ENCODE measurements at places on chromosomes 7 and 10.

GRCh38 chr7:5629941-5630340 lies 151.5 kb downstream of the RNF216 start:
- peak; percentile 52 for DNase-seq

DNA sequence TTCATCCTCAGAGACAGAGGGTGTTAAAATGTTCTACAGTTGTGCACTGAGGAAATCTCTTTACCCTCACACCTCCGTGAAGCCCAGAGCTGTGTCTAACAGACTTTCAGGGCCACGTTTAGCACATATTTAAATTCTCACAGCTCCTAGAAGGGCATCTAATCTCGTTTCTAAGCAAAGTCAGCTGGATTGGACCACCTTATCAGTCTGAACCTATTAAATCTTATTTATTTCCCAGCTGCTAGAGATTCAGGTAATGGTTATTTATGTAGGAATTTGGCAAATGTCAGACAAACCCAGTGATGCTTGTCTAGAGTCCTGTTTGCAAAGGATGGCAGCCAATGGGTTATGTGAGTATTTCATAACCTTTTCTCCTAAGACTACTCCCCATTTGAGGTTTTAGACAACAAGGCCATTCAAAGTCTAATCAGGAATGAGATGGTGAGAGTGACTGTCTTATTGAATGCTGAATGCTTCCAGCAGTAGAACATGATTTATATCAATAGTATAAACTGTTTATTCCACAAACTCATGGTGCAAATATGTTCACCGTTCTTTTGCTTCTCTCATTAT lies 54.8 kb upstream of the EXOC4 start:
- no peak for DNase-seq

DNA sequence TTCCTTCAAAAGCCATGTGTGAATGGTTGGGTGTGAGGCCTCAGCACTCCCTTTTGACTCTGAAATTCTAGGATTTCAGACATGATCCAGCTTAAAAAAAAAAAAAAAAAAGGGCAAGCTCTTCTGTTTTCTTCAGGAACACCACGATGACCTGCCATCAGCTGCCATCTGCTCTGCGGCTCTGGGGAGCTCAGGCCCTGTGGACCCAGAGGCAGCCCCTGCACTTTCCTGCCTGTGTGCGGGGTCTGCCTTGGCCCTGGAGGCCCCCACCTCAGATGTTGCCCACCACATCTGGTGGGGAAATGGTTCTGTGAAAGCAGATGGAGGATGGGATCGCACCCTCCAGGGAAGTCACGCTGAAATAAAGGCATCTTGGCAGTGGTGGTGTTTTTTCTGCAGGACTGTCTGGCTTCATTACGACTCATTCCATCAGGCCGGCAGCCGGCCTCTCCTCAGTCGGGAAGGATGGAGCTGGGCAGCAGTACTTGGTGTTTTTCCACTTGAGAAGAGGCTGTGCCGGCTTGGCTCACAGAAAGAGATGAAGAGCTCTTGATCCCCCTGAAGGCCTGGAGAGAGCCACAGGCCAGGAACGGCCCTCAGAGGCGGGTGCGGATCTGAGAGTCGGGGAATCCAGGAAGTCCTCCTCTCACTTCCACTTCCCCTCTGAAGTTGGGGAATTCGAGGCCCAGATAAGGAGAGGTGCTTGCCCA lies 66.1 kb upstream of the AQP1 start:
- DNase-seq, result no peak

GRCh38 chr7:134029743-134030142 lies 97.4 kb upstream of the LRGUK start:
- DNase-seq, result no peak

- no peak for DNase-seq
Measured at GRCh38 chr7:81743665-81744064, 26.2 kb downstream of the HGF start.

GRCh38 chr10:113802997-113803396 lies 50.9 kb downstream of the DCLRE1A start:
- DNase-seq, result no peak

- no peak for DNase-seq
Measured at GRCh38 chr7:110205899-110206298, 885.0 kb upstream of the LRRN3 start.

GRCh38 chr7:155594961-155595366 lies 48.6 kb upstream of the CNPY1 start:
- DNase-seq, result no peak

GRCh38 chr7:44486001-44486400 lies 4.5 kb downstream of the NUDCD3 start:
- DNase-seq, result no peak

DNA sequence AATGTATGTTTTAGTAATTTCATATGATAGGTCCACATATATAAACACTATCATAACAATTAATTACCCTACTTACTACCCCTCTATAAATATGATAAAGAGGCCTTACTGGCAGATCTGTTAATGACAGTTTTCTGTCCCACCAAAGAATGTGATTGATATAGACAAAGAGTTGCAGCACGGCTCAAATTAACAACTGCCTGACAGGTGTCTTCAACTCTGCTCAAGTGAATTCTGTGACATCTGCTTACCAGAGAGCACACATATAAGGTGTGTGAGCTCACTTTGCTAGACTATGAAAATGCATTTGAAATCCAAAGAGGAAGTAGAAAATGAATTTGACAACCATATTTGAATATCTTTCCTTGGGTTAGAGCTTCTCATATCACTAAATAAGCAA lies 36.6 kb downstream of the CACNA2D1 start:
- no peak for DNase-seq

- DNase-seq, result no peak
Measured at GRCh38 chr10:71040343-71040742, 152.0 kb upstream of the PCBD1 start.

DNA sequence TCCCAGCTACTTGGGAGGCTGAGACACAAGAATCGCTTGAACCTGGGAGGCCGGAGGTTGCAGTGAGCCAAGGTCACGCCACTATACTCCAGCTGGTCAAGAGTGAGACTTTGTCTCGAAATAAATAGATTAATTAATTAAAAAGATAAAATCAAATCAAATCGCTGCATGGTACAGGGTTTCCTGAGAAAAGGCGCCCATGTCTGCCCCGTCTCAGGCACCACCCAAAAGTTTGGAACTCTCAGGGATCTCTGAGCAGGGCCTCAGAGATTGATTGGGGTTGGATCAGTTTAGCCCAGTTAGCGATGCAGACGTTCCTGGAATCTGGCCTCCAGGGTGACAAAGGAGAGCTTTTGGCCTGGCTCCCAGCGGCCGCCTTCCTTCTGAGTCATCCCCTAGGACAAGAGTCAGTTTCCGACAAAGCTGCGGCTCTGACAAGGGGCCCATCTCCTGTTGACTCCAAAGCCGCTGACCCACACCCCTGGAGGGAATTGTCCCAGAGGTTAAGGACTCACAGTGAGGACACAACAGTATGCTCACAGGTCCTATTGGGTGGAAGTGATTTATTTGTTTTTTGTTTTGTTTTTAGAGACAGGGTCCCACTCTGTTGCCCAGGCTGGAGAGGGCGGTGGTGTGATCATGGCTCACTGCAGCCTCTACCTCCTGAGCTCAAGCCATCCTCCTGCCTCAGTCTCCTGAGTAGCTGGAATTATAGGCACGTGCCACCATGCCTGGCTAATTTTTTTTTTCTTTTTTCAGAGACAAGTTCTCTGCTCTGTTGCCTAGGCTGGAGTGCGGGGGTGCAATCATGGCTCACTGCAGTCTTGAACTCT lies 6.8 kb downstream of the ORAI2 start:
- no peak for DNase-seq

GRCh38 chr7:88866265-88866863 lies 70.8 kb upstream of the TEX47 start:
- DNase-seq, result no peak

DNA sequence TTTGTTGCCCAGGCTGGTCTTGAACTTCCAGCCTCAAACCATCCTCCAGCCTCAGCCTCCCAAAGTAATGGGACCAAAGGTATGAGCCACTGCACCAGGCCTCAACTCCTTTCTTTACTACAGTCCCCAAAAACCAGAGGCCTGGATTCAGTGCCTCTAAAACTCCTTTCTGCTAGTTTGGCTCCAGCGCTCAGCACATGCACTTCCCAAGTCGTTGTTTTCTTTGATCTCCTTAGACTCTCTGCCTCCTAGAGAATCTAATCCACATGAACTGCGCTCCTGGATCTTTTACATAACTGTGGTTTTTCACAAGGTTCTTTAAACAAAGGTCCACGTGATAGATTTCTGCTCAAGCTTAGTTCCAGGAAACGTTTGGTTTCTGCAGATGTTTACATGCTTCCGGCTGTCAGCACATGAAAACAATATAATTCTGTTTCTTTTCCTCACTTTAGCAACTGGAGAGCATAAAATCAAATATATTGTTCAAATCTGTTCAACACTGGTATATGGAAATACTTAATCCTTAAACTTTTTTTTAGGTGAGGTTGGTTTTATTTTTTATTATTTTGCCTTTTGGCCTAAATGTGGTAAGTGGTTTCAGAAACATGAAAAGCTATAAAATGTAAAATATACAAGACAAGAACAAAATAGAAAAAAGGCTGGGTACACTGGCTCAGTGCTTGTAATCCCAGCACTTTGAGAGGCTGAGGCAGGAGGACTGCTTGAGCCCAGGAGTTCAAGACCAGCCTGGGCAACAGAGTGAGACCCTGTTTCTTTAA lies 270.5 kb upstream of the MKLN1 start:
- DNase-seq, result no peak

DNA sequence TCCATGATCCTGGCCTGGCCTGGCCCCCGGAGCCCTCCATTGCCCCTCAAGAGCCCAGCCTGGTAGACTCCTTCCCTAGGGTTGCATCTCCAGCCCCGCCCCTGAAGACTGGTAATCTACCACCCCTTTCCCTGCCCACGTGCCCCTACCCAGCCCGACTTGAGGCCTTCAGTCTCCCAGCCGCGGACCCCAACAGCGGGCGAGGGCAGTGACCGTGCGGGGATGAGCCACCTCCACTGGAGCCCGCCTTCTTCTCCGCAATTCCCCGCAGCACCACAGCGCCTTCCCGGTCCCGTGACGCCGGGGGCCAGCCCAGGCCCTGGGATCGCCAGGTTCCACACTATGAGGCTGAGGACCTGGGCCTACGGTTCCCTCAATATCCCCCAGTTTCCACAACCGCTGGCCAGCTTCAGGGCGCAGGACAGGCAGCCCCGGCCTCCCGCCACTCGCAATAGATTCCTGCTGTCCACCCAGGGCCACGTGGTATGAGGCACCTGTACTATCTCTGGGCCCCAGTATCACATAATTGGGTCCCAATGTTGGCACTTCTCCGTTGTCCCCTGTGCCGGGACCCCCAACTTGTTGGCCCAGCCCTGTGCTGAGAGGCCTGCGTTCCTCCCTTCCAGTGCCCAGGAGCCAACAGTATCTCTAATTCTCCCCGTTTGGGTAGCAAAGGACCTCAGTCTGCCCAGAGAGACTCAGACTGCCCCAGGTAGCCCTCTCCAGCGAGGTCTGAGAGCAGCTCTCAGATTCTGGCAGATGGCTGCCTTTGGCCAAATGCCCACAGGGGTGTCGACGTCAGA lies 1.1 kb upstream of the GPRIN2 start:
- peak; percentile 6 for DNase-seq

- no peak for DNase-seq
Measured at GRCh38 chr10:110486680-110487410, 10.9 kb upstream of the DUSP5 start.

GRCh38 chr10:99339077-99339476 lies 9.9 kb downstream of the CNNM1 start:
- DNase-seq, result no peak

GRCh38 chr10:58143944-58144343 lies 123.8 kb downstream of the IPMK start:
- DNase-seq, result no peak

DNA sequence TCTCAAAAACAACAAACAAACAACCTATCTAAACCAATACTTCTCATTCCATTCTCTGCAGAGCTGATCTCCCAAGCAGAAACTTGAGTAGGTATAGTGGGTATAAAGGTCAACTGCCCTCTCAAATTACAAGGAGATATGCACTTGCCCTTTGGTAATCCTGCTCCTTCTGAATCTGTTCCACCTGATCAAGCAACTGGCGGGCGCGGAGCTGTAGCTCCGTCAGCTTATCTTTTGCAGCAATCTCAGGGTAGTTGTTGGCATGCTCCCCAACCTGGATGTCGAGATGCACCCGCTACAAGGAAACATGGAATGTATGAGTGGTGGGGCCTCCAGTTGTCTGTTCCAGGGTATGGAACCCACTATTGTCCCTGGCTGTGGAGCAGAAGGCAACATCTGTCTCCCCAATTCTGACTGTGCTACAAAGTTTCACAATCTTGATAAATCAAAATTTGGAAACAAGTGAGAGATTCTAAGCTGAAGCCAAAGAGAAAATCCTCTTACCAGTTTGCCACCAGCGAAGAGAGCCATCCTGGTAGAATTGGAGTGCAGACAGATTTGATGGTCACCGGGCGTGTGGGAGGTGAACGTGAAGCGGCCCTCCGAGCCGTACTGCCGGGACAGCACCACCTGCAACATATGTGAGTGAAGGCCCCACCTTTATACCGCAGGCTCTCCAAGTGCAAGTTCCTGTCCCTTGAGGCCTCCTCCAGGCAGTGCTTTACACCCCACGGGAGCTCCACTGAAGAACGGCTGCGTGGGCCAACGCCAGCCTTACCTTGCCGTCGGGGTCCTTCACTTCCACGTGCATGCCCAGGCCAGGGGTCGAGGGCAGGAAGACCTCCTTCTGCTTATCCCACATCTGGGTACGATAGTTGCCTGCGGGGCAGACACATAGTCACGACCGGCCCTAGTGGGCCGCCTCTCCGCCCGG lies 819 bp downstream of the TMED4 start:
- DNase-seq, result peak; percentile 56

GRCh38 chr10:26914898-26915297 lies 54.1 kb upstream of the ABI1 start:
- DNase-seq, result no peak

GRCh38 chr7:19964246-19964645 lies 190.8 kb upstream of the TMEM196 start:
- DNase-seq, result no peak

DNA sequence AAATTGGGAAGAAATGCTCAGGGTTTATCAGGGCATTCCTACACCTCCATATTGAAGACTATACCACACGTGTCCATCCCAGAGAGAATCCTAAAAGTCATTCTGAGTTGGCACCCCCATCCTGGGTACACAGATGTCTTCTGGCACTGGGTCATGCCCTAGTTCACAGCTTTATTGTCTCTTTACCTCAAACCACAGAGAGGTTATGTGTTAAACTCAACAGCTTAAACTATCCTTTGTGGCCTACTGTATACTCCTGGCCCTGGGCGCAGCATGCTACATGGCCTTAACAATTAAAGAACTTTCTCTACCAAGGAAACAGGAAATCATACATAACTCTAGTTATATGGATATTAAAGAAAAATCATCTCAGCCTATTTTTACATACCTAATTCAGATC lies 115.6 kb upstream of the SEM1 start:
- no peak for DNase-seq

GRCh38 chr7:147858421-147858820 lies 732.1 kb upstream of the C7orf33 start:
- DNase-seq, result no peak

GRCh38 chr10:34254596-34254995 lies 560.5 kb downstream of the PARD3 start:
- DNase-seq, result peak; percentile 8

DNA sequence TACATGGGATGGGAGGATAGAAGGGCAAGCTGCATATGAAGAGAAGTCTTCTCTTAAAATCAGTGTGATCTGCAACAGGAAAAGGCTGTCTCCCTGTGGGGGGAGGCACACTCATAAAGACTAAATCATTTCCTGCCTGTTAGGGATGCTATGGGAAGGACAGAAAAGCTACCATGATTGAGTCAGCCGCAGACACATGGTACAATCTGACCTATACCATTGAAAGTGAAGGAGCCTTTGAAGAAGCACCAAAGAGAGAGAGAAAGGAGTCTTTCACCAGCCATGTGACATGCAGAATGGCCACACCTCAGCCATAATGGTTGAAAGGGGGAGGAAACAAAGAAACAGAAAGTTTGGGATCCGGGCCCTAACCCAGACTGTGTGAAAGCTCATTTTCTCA lies 29.1 kb downstream of the NUDCD3 start:
- peak; percentile 46 for DNase-seq

Data from stimulated activated naive CD8-positive, alpha-beta T cell treated with anti-CD3 and anti-CD28 coated beads, Interleukin-15, Interleukin-2, amounts not matched to agents 100 U/mL and 50 U/mL, for 24 hours (primary cell).